ENCODE measurements at places on chromosomes 6 and 20.

DNA sequence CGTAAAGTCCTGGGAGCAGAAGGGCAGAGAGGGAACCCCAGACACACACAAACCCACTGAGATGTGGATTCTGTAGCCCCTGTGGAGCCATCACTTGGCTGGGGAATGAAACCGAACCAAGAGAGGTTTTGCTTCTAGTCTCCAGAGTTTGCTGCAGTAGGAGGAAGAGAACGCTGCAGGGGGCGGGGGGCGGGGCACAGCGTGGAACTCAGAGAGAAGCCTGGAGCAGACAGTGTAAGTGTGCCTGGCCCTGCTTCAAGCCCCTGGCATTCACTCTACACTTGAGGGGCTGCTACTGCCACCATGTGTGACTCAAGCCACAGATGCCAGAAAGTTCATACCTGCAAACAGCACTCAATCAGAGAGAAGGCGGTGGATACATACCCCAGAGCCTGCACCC, 18.9 kb downstream of the GABRR1 start:
- DNase-seq = no peak

DNA sequence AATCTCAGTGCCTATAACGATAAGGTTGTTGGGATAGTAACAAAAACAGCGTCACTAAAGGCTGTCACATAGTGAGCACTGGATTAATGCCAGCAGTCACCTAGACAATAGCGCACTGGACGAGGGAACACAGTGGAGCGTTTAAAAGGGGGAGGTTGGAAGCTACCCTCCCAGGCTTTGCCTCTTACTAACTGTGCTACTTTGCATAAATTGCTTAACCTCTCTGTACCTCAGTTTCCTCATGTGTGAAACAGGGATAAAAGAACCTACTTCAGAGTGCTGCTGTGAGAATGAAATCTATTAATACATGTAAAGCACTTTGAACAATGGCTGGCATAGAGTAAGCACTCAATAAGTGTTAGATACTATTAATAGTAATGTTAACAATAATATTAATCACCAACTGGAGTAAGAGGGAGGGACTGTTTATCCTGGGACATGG, 10.5 kb downstream of the BCL2L1 start:
- DNase-seq = no peak

GRCh38 chr6:149209871-149210775, 107.4 kb upstream of the TAB2 start:
- peak; percentile 11 for DNase-seq

DNA sequence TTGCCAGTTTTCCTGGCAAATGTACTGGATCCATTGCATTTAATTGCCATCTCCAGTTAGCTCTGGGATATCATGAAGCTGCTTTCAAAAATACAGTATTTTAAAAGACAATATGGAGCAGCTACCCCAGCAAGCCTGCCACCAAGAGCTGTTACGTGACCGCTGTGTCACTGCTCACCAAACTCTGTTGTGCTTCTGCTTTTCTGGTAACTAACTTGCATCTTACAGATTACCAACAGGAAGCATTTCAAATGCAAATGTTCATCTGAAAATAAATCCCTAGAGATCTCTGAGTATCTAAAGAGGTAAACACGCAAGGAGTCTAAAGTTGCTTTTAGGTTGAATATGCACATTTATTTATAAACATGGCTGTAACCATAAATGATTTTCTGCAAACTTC, 1008.3 kb downstream of the KIF16B start:
- no peak for DNase-seq

DNA sequence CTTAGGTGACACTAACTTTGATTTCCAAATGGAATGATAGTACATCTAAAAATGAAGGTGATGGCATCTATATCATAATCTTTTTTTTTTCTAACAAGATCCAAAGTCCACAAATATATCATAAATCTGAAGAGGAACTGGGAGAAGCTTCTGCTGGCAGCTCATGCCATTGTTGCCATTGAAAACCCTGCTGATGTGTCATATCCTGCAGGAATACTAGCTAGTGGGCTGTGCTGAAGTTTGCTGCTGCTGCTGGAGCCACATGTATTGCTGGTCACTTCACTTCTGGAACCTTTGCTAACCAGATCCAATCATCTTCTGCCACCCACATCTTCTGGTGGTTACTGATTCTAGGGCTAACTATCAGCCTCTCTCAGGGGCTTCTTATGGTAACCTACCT, 27.4 kb upstream of the KHDC1 start:
- DNase-seq = no peak

- DNase-seq = no peak
Measured at GRCh38 chr6:157755746-157756411, 67.2 kb upstream of the SNX9 start.

DNA sequence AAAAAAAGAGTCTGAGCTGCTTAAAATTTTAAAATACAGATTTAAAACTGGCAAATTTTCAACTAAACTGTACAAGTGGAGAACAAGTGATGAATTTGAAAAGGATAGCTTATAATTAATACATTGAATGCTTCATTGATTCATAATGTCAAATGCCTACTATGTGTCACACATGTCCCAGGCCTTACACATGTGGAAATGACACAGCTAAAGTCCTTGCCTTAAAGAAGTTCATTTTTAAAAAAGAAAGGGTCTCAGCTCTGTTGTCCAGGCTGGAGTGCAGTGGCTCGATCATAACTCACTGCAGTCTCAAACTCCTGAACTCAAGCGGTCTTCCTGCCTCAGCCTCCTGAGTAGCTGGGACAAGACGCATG, 5.0 kb downstream of the NCOA5 start:
- DNase-seq = no peak

DNA sequence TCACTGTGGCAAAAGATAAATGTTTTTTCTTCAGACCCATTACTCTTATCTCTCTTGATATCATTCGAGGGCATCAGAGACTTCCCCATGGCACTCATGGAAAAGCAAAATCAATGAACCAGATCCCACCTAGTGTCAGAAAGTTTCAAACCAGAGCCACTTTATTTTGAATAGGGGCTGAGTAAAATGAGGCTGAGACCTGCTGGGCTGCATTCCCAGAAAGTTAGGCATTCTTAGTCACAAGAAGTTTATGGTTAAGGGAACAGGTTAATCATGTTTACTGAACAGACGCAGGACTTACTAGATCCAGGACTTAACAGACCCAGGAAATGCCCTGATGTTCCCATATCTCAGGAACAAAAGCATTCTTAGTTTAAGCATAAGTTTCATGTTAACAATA, 369.9 kb downstream of the BTBD3 start:
- DNase-seq = no peak

DNA sequence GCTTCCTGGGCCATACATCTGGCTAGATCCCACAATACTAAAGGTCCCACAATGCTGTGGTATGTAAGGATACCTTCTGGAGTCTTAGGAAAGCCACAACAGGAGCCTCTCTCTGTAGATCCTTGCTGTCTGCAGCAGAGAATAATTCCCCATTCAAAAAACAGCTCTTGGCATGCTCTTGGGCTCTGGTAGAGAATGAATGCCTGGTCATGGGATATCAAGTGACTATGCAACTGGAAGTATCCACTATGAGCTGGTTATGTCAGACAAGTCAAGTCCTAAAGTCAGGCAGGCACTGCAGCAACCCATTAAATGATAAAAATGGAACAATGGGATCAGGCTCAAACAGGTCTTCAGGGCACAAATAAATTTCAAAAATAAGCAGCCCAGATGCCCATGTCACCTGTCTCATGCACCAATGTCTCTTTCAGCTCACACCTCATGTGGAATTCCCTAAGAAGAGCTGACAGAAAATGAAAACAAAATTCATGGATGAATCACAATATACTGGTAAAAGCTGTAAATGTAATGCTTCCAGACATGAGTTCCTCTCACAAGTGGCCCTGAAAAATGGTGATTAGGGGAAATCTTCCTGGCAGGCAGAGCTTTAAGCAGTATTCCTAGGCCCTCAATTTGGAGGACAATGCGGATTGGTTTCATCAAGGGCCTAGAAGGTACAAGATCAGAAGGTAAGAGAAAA, 4.3 kb downstream of the AK9 start:
- DNase-seq = no peak
